RCC 7860 (cell line): ENCODE measurements at places on chromosomes 11 and 22.

GRCh38 chr22:20584872-20585638, 77.6 kb downstream of the MED15 start:
- no peak for DNase-seq

GRCh38 chr11:1555713-1556153, 16.3 kb downstream of the DUSP8 start:
- no peak for DNase-seq

DNA sequence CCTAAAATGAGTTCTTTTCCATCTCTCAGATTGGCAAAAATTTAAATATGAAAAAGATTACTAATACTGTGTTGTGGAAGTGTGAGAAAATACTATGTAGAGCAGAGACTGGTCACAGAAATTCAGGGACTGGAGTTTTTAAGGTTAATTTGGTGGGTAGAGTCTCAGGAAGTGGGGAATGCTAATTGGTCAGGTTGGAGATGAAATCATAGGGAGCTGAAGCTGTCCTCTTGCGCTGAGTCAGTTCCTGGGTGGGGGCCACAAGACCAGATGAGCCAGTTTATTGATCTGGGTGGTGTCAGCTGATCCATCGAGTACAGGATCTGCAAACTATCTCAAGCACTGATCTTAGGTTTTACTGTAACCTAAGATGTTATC, 29.4 kb upstream of the TMEM86A start:
- no peak for DNase-seq

- DNase-seq, result peak; percentile 29
These were observed 21.3 kb upstream of the PIK3IP1 start for GRCh38 chr22:31313366-31314147.

GRCh38 chr11:75850787-75851186, 35.8 kb downstream of the UVRAG start:
- no peak for DNase-seq
